ENCODE measurements at places on chromosomes 3 and 15.

GRCh38 chr3:156818890-156819289, 7.3 kb upstream of the LEKR1 start:
- DNase-seq = no peak

DNA sequence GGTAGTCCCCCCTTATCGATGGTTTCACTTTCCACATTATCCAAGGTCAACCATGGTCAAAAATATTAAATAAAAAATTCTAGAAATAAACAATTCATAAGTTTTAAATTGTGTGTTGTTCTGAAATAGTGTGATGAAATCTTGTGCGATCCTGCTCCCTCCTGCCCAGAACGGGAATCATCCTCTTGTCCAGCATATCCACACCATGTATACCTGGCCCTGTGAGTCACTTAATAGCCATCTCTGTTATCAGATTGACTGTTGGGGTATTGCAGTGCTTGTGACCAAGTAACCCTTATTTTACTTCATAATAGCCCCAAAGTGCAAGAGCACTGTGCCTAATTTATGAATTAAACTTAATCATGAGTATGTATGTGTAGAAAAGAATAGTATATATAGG, 19.1 kb downstream of the FAM81A start:
- DNase-seq = no peak

DNA sequence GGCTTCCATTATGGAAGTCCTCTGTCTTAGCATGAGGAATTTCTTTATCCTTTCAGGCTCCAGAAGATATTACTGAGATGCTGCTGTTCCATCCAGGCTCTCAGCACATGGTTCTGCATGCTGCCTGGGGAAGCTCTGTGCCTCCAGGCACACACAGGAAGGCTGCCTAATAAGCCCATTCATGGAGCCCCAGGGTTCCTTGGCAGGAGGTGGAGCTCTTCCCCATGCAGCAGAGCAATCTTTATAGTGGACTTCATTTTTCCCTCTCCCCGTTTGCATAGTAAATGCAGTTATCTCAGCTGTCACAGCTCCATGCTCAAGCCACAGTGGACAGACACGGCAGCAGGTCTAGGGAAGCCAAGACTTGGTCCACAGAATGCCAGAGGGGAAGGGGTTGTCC, 57.6 kb downstream of the BOC start:
- DNase-seq = no peak

DNA sequence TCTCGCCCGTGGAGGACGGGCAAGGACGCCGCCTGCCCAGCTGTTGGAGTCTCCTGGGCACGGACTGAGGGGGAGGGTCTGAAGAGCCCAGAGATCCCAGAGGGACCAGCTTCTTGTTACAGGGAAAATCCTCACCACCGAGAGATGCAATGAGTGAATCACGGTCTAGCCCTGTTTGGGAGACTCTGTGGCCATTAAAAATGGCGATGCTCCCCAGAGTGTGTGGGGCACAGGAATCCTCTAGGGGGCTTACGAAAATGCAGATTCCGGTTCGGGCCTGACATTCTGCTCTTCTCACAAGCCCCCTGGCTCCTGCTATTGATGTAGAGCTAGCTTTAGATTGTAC, 35.5 kb upstream of the EPHB3 start:
- no peak for DNase-seq

DNA sequence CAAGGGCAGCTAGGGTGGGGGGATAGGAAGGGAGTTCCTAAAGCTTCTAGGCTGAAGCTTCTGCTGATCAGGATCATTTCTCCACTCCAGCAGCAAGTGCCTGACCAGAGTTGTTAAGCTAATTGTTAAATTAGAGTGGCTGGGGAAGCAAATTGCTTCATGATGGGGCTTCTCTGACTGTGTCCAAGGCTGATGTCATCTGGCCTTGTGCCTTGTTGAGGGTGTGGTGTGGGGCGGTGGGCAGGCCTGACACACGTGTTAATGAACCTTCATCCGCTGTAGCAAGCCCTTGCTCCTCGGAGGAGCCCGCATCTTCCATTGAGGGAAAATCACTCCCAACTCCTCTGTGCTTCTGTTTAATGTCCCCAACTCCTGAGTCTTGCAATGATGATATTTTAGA, 84.3 kb upstream of the ROPN1 start:
- no peak for DNase-seq

GRCh38 chr3:179318876-179319275, 4.0 kb upstream of the ZNF639 start:
- no peak for DNase-seq

Measured in progenitor cell of endocrine pancreas (in vitro differentiated cells).